ENCODE measurements at places on chromosomes 12 and 14.
A peak's percentile ranks its signal among the peaks of the same experiment; 100 is the strongest.

DNA sequence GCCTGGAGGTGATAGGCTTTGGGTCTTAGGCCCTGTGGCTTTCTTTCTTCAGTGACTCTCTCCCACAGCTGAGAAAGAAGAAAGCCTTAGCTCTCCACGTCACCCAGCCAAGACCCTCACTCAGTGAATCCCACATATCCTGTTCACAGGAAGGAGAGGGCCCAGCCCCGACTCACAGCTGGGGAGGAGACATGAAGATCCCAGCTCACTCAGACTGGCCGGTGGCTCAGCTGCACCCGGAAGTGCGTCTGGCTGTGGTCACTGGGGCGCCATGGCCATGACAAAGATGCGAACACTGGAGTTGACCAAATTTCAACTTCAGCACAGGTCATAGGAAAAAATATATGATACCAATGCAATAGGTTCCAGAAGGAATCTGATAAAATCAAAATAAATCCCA, 14.2 kb downstream of the DLK1 start:
- no peak for DNase-seq

GRCh38 chr12:85057370-85057963, 21.3 kb downstream of the LRRIQ1 start:
- DNase-seq: peak; percentile 56

- DNase-seq: no peak
These were observed 47.9 kb downstream of the FBXW8 start for GRCh38 chr12:116958402-116959197.

DNA sequence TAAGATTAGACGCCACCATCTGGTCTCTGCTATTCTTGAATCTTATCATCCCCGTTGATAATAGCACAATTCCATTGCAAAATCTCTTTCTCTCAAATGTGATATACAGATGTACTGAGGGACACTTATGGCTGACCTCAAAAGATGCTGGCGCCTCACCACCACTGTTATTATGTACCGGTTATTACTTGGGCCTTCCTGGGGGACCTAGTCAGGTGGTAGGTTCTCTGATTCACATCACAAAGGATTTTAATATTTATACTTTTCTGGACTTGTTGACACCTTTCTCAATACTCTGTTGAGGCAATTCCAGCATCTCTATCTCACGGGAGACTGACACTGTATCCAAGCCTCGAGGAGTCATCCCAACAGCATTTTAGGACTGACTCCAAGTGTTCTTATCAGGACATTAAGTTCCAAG, 21.3 kb upstream of the FAM234B start:
- no peak for DNase-seq

GRCh38 chr12:94070520-94070919, 77.9 kb upstream of the PLXNC1 start:
- DNase-seq: no peak

- DNase-seq: peak; percentile 68
These were observed 22.2 kb upstream of the OVCH1 start for GRCh38 chr12:29519585-29520182.

All from hematopoietic multipotent progenitor cell treated with erythropoietin and hydrocortisone succinate and interleukin-3 and kit ligand, for 6 days (in vitro differentiated cells).